ENCODE measurements at places on chromosomes 2 and 18. TPM values are rescaled to one million over a fixed set of nuclear protein-coding genes. Genes with fewer than 3 reads are reported as not detected.

Gene THSD7B
- total RNA-seq, result 0.75 TPM

Gene CTLA4
- total RNA-seq, result 1.6 TPM

Gene PAX8
- 3.5 TPM for total RNA-seq

Gene KIAA2012
- total RNA-seq, result not detected

Gene CFLAR
- total RNA-seq, result 152 TPM

Gene REG1A
- total RNA-seq, result 33.7 TPM

Gene DNAJC5G
- total RNA-seq, result not detected

Gene SGPP2
- total RNA-seq, result 44.8 TPM
